Inflammatory macrophage treated with lipopolysaccharide for 1 hour (primary cell): ENCODE measurements at places on chromosomes 16 and 17.

DNA sequence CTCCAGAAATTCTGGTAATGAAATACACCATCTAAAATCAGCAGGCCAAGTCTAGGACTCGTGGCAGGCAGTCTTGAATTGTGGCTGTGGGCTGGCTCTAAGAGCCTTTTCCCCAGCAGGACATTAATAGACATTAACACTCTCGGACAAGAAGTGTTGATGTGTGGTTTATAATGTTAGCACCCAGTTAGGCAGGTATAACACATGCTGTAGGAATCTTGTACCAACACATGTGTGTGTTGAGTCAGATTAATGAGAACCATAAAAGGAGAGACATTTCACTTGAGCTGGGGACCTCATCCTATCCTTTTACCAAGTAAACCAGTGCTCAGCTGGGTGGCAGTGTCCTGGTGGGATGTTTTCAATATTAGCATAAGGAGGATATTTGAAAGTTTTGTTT lies 264.5 kb downstream of the FTO start:
- DNase-seq: no peak

DNA sequence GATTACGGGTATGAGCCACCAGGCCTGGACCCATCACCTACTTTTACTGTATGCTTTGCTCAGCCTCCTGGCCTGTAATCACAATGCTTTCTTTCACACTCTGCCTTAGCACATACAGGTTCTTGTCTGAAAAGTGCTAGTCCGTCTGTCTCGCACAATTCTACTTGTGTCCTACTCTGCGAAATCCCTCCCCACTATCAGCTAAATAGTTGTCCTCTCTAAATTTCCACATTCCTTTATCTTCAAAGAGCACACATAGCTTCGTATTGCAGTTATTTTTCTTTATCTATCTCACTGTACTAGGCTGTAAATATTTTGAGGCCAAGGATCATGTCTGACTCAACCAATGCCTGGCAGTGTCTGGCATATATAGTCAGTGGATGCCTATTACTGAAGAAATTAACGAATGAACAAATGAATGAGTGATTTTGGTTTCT lies 38.5 kb upstream of the ETV4 start:
- DNase-seq: no peak

- no peak for DNase-seq
These were observed 1.7 kb downstream of the MYOCD start for GRCh38 chr17:12667299-12667958.

- no peak for DNase-seq
These were observed 562.8 kb downstream of the MAF start for GRCh38 chr16:79037521-79038373.

GRCh38 chr17:4711661-4712181 lies 1.3 kb downstream of the ARRB2 start:
- DNase-seq: peak; percentile 82

DNA sequence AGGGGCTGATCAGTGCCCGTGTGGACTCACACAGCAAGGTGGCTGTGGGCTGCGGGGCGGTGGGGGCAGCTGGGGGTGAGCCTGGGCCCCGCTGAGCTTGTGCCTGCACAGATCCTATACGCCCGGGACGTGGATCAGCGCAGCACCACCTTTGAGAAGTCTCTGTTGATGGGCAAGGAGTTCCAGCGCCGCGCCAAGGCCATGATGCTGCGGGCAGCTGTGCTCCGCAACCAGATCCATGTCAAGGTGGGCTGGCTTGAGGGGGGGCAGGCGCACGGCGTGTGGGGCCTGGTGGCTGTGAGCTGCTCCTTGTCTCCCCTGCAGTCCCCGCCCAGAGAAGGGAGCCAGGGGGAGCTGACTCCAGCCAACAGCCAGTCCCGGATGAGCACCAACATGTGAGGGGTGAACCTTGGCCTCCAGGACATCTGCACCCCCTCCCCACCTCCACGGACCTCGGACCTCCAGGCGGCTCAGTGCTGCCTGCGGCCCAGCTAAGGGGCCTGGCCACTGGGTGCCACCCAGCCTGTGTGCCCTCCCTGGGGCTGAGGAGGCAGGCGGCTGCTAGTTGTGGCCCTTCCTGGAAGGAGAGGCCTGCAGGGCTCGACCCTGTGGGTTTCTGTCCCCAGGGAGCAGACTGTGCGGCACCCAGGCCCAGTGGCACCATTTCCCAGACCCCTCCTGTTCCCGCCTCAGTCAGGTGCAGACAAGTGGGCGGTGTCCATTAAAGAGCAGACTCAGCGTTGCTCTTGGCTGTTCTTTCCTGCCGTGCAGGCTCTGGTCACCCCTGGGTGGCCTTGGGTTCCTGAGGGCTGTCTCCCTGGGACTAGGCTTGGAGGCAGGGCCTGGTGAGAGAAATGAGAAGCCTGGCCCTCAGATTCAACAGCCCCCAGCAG lies 5.3 kb downstream of the GPS1 start:
- DNase-seq: no peak

DNA sequence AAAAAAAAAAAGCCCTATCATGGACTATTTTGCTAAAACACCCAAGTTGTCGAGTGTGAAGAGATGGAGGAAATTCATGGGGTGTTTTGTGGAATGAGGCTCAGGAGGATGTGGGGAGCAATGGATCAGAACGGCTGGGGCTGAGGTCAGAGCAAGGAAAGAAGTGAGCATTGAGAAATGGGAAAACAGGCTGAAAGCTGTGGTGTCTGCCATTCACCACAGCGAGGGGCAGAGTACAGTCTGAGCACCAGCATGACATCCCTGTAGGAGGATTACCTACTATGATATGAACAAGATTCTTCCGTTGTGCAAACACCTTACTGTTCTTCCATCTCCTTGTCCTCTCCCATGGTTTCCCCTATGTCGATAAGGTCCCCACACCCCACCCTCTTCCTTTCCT lies 193.1 kb downstream of the TMEM114 start:
- no peak for DNase-seq

GRCh38 chr16:62392698-62393097 lies 356.5 kb upstream of the CDH8 start:
- no peak for DNase-seq

DNA sequence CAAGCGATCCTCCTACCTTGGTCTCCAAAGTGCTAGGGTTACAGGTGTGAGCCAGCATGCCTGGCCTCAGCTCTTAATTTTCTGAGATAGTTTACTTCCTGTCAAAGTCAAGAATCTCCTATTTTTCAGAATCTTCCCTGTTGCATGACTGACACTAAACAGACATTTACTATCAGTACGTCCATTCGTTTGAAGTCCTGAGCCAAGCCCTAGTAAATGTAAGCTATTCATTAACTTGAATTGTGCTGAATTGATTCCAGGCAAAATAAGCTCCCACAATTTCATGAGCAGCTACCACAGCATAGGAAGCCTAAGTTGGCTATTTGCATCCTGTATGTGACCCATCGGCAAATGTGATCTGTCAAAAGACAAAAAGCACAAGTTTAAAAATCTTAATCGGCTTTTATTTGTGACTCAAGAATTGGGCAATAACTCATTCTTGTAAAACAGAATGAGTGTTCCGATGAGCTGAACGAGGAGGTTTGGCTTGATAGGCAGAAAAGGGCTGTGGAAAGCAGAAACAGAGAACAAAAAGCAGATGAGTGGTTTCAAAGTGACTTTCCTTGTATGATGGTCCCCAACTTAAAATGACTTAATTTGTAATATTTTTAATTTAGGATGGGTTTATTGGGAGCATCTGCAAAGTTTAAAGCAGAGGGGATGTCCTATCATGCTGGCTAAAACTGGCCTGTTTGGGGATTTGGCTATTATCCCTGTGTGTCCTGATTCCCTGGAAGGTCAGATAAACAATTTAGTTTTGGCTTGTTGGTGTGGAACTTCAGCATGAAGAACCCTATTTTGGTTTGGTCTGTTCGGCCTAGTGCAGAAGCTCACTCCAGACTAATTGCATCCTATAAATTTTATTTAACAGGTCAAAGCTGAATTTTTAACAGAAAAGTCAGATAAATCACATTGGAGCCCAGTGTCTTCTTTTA lies 14.2 kb downstream of the RNF112 start:
- DNase-seq: no peak

DNA sequence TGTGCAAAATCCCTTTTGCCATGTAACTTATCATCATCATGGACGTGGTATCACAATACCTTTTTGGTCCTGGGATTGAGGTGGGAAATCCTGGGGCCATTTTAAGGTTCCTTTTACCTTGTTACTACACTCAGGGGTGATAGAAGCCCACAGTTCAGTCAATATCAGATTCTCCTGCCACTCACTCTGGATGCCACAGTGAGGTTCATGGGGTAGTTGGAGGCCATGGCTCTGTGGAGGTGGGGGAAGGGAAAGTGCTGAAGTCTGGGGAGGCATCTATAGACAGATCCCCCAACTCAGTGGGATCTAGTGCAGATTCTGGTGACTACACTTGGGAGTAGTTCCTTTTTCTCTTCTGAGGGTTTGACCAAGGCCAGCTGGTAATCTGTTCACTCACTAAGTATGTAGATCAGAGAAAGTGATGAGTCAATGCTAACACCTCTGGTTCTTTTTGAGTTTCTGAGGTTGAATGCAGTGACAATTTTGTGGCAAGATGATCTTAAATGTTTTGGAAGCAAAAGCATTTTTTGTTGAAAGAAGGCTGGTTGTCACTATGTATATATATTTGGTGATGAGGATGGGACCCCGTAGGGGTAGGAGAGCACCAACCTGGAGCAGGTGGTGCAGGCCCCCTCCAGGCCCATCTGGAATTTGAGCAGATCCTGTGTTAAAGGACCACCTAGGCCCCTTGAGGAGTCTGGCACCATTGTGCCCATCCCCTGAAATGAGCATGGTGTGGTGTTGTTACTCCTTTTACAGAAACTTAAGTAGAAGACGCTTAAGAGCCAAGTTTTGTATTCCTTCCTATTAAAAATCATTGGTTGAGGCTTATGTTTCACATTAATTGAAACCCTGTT lies 18.8 kb upstream of the IRF8 start:
- no peak for DNase-seq

GRCh38 chr17:64591944-64592343 lies 70.2 kb downstream of the SMURF2 start:
- DNase-seq: no peak

DNA sequence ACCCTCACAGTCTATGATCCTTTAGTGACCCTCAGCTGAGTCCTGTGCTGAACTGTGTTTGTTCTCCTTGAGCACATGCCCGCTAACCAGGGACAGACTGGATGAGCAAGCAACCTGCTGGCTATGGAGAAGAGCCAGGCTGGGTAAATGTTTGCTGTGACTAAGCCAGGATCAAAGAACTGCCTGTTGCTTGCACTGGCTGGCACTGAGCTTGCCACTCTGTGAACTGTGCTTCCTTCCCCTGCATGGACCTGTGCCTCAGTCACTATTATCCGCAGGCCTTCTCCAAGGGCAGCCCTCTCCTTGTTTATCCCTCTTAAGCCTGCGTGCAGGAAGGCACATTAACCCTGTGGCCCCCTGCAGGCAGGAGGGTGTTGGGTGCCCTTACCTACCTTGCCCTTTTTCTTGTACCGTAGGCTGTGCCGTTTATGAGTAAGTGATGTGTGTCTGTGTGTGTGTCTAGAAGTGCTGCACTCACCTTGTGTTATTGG lies 7.4 kb downstream of the PNPO start:
- DNase-seq: no peak

DNA sequence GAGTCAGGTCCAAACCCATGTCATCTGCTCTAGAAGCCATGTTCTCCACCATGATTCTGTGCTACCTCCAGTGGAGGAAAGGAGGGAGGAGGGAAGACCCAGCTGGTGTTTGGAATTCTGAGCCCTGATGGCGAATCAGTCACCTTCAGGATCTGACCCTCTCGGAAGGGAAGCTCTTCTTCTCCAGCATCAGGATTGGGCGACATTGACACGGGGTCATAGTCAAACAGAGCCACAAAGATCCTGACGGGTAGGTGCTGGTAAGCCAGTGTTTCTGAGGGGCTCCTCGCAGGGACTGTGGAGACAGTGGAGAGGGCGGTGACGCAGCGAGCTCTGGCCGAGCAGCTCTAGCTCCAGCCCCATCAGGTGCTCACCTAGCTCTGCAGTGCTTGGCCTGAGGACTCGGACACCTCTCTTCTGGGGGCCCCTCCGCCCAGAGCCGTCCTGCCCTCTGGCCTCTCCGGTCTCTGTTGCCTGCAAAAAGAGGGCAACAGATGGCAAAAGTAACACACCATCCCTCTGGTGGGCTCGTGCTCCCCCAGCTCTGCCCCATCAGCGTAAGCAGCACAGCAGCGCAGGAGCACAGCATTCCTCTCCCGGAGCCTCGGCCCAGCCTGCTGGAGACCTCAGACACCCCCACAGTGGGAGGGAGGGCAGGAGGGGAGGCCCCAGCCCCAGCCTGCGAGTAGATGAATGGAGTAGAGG lies 21.0 kb downstream of the TSPOAP1 start:
- no peak for DNase-seq

GRCh38 chr17:80585890-80586845 lies 41.5 kb downstream of the RPTOR start:
- DNase-seq: peak; percentile 78

DNA sequence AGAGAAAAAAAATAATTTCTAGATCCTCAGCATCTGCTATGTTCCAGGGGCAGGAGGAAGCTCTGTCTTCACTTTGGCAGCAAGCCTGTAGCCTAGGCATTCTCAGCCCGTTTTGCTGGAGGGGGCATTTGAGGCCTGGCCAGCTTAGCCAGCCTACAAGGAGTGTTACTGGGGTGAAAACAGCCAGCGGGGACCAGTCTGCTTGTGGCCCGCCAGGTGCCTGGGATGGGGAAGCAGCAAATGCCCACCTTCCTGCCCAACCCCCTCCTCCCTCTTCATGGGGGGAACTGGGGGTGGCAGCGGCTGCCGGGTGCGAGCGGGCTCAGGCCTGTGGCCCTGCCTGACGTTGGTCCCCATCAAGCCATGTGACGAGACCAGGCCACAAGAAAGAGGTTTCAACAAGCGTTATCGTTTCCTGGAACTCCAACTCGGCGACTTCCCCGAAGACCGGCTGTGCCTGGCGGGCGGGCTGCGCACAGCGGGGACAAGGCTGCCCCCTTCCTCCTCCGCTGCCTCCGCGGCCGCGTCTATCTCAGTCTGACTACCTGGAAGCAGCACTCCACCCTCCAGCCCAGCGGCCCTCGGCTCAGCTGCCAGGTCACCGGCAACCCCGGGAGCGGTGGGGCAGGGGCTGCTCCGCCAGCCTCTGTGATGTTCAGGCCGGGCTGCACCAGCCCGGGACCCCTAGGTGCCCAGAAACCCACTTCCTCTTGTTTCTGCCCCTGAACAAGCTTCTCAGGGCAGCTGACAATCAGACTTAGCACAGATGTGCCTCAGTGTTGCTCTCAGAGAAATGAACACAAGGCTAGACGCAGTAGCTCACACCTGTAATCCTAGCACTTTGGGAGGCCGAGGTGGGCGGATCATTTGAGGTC lies 22.9 kb downstream of the SOCS1 start:
- no peak for DNase-seq
